NCI-H1048 (cell line): ENCODE measurements at places on chromosomes 2 and 18.

GRCh38 chr2:68907232-68907919 is 36.2 kb upstream of the BMP10 start:
- no peak for DNase-seq

DNA sequence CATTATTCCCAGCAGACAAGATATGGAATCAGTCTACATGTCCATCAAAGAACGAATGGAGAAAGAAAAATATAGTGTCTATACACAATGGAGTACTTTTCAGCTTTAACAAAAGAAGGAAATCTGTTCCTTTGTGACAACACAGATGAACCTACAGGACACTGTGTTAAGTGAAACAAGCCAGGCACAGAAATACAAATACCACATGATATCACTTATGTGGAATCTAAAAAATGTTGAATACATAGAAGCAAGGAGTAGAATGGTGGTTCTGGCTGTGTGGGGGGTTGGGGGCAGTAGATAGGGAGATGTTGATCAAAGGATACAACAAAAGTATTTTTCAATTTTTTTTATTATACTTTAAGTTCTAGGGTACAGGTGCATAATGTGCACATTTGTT is 347.7 kb upstream of the MAP2 start:
- no peak for DNase-seq

GRCh38 chr2:202101026-202101579 is 28.0 kb downstream of the KIAA2012 start:
- DNase-seq = no peak

DNA sequence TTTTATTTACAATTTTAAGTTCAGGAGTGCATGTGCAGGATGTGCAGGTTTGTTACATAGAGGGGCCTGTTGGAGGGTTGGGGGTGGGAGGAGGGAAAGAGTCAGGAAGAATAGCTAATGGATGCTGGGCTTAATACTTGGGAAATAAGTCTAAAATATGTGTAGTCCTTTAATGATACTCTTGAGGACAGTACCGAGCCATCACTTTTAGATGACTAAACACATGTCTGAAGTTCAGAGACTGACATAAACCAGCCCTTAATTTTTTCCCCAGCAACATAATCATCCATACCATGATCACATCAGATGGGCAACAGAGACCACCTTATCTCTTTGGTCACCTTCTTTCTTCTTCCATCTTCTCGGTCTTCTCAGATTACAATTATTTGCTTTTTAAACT is 189.1 kb upstream of the COL3A1 start:
- DNase-seq = no peak

DNA sequence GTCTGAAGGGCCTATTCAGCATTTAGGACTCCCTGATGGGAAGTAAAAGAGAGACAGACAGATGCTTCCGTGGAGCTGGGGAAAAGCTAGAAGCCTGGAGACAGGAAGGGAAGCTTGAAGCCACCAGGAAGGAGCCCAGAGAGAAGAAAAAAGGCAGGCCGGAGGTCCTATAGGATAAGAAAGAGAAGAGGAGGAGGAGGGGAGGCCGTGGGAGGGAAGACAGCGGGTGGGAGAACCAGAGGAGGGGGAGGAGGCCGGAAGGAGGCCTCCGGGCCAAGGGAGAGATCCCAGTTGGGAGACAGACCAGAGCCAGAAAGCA is 107.1 kb upstream of the PKDCC start:
- no peak for DNase-seq

- DNase-seq = no peak
Observed at GRCh38 chr2:52036024-52036423, 1004.1 kb upstream of the NRXN1 start.

GRCh38 chr2:213259266-213259665 is 25.0 kb upstream of the SPAG16 start:
- no peak for DNase-seq

DNA sequence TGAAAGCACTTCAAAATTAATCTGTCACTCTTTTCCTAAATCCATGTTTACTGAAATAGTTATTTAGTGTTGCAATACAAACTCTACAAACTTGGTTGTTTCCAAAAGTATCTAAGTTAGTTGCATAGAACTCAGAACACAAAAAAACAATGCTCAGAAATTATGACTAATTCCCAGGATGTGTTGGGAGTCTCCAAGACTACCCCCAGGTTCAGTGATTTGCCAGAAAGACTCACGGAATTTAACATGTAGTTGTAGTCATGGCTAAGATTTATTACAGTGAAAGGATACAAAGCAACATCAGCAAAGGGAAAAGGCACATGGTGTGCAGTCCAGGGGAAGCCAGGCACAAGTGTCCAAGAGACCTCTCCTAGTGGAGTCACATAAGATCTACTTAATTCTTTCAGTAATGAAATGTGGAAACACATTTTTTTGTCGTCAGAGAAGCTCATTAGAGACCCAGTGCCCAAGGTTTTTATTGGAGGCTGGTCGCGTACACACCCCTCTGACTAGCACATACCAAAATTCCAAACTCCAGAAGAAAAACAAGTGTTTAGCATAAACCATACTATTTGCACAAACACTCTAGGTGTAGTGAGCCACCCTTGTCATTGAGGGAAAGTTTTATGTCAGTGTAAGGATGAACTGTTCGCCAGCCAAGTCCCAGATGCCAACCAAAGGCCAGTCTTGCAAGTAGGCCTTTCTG is 43.3 kb upstream of the CYP20A1 start:
- no peak for DNase-seq

DNA sequence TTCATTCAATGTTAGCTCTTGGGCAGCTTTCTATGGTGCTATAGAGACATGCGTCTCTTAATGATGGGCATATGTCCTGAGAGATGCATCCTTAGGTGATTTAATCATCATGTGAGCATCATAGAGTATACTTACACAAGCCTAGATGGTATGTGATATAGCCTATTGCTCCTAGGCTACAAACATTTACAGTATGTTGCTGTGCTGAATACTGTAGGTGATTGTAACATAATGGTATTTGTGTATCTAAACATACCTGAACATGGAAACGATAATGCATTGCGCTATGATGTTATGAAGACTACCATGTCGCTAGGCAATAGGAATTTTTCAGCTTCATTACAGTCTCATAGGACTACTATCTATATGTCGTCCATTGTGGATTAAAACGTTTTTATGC is 89.4 kb downstream of the ARHGAP15 start:
- DNase-seq = no peak

GRCh38 chr18:63994783-63995399 is 25.0 kb downstream of the SERPINB8 start:
- DNase-seq = peak; percentile 21

- DNase-seq = no peak
Observed at GRCh38 chr2:80706541-80706940, 402.0 kb upstream of the LRRTM1 start.

GRCh38 chr18:9814431-9814830 is 71.3 kb upstream of the TXNDC2 start:
- DNase-seq = no peak

GRCh38 chr2:2097549-2097948 is 233.5 kb downstream of the MYT1L start:
- no peak for DNase-seq

GRCh38 chr2:38554973-38555595 is 47.6 kb downstream of the HNRNPLL start:
- DNase-seq = no peak

- no peak for DNase-seq
Observed at GRCh38 chr2:238388794-238389193, 37.9 kb upstream of the ASB1 start.
